ENCODE measurements at places on chromosomes 5 and 9.

GRCh38 chr5:175872287-175873087 is 1.1 kb downstream of the CPLX2 start:
- no peak for DNase-seq

GRCh38 chr5:30039379-30039778 is 1154.1 kb upstream of the CDH6 start:
- no peak for DNase-seq

DNA sequence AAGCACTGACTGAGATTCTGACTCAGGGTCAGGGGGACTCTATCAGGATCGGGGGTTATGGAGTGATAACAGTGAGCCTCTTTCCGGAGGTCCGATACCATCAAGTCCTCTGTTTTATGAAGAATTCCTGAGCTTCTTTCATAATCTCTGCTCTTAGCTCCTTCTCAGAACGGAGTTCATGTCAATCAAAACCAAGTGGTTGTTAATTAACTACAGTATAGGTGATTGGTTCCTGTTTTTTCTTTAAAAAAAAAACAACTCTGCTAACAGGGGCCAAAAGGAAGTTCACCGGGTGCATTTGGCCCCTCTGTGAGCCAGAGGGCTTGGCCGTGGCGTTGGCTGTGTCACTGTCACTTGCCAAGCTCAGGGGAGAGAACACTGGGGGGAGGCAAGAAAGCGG is 4.0 kb downstream of the GFI1B start:
- DNase-seq, result no peak

- DNase-seq, result peak; percentile 24
These were observed 118.4 kb downstream of the ARHGAP26 start for GRCh38 chr5:142888469-142889085.

DNA sequence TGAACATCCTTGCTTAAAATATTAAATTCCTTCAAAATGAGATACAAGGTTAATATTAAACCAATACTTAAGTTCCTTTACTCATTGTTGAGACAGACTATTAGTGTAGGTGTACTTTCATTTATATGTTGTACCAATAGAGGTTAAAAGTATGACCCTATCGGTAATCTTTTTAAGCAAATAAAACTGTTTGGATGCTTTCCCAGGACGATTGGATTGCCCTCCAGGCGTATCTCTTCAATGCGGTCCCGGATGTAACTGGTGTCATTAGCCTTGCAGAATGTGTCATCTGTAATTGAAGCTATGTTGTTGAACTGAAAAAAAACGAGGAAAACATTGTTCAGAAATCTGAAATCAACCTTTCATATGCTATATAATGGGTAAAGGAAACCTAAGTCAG is 18.9 kb downstream of the OGN start:
- no peak for DNase-seq

DNA sequence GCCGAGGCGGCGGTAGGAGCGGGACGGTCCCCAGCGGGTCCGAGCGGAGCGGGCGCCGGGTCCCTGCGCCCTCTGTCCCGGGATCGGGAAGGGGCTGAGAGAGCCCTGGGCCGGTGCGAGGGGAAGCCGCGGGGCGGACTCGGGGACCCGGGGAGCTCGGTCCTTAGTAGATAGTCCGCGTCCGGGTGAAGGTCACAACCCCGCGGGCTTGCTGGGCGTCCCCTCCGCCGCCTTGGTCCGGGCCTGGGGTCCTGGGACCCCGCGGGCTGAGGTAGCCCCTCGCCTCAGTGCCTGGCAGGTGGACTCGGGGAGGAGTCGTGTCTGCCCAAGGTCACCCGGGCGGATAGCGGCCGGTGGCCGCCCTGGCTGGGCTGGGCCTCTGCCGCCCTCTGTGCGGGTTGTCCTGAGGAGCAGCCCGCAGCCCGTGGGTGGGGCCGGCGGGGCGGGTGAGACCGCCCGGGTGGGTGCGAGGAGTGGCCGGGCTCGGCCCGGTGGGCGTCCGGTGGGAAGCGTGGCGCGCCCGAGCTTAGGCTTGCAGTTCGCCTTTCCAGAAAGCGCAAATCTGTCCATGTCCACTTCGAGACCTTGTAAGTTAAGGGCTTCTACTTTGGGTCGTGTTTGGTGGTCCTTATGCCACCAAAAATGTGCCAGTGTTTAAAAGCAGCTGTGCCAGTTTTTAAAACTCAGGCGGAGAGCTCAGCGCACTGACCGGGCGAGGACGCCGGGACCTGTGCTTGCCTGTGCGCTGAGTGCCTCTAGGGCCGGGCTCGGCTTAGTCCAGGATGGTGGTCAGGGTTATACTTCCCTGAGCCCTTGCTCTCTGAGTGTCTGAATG is 554 bp downstream of the SDHA start:
- no peak for DNase-seq

DNA sequence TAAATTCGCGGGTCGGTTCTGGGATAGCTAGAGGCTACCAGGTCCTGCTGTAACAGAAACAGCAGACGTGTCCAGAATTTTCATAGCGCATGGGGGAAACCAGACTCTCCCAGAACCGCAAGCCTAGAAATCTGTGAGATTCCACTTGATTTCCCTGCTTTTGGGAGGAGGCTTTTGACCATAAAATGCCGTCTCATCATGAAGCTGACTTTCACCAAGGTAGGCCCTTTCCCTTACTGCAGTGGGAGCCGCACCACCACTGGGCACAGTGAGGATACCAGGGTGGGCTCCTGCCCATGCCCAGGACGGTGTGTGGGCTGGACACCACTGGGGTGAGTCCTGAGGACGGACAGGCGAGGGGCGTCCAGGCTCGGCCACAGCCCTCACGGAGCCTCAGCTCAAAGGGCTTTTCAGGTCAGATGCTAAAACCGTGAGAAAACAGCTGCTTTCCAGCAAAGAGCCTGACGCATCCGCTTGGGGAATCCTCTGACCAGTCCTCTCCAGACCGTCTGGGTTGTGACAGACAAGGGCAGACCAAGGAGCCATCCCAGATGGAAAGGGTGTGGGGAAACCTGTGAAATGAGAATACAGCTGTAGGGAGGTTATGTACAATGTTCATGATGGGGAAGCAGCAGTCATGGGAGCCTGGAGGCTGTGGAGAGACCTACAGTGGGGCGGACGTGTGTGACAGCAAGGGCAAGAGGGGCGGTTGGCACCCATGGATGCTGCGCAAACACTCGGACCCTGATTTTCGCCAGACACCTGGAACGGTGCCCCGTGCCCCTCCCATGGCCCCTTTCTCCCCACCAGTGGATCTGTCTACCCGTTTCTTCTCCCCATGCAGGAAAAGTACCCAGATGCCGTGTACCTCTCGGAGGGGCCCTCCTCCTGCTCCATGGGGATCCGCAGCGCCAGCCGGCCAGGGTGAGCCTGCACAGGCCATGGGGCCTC is 59.2 kb downstream of the IPPK start:
- no peak for DNase-seq

DNA sequence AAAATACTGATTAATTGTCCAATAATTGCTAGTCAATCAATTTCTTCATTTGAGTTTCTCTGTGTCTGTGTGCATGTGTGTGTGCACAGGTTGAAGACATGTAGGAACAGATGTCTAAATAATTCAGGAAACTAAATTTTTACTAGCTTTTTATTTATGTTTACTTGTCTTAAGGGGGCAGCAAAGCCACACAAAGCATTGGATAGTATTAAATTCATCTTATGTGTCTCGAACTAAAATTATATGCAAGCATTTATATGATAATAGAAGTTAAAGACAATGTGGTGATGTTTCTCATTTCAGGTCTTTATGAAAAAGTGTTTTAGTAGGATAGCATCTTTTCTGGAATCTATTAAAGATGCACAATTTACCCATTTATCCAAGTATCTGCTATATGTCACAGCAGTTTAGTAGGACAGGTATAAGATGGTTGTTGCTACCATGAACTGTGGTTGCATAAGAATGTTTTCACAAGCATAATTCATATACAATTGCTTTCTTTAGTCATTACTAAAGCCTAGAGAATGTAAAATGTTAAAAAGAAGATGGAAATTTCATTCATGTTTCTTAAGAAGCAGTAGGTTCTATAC is 784.6 kb upstream of the NUDT12 start:
- DNase-seq, result no peak
